ENCODE measurements at places on chromosomes 4 and X.

DNA sequence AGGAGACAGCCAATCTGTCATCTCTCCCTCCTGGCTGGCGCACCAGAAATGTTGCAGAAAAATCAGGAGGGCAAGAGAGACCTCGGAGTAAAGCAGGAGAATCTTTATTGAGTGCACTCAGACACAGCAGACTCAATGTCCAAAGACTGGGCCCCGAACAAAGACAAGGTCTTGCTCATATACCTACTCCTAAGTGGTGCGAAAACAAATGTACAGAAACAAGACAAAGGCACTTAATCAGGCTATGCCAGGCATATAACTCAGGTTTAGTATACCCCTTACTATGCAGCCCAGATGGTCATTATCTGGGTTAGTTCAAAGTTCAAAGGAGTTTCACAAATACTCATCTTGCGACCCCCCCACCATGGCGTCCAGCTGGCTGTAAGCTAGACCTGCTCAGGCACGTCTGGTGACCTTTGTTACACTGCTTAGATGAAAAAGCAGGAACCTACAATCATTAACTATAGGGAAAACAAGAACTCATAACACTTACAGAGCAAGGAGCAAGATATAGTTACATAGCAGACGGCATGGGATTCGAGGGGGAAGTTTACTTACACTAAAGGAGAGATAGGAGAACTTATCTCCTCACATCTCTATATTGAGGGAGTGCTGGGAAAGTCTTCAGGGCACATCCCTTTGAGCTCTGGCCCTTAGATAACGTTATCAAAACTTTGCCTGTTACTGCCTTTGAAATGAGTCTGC lies 27.5 kb downstream of the SULT1E1 start:
- no peak for DNase-seq

DNA sequence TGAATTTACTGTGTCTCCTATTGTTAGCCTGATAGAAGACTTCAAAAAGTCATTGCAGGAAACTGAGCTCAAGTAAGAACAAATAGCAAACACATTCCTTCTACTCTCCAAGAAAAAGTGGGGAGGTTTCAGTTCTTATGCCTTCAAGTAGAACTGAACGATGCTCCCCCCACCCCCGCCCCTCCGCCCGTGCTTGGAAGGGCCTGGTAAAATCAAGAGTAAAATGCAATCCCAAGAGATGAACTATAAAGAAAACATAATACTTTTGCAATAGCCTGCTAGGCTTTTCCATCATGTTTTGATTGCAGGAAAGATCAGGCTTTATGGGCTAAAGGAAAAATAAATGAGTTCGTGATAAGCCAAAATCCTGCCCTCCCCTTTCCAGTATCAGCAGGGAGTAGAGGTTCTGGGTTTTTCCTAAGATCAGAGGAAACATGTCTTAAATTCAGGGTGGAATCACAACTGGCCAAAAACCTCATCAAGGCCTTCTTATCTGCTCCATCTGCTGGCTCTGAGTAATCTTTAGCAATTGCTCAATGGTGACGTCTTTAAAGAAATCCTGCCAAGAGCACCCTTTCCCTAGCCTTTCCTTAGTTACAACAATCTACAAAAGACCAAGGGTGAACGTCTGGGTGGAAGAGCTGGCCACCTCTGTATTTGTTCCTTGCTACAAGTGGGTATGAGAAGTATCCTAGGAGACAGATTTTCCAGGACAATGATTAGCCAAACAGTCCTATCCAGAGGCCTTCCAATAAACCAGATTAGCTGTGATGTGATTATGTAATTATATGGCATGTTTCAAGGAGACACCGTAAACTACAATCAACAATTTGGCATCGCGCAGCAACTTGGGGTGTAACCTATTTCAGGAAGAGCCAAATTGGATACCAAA lies 66.3 kb upstream of the FAM9C start:
- DNase-seq = peak; percentile 73

- peak; percentile 11 for DNase-seq
Measured at GRCh38 chr4:111689214-111689613, 456.0 kb upstream of the FAM241A start.

GRCh38 chr4:60656171-60656570 lies 544.0 kb upstream of the ADGRL3 start:
- DNase-seq = peak; percentile 1

DNA sequence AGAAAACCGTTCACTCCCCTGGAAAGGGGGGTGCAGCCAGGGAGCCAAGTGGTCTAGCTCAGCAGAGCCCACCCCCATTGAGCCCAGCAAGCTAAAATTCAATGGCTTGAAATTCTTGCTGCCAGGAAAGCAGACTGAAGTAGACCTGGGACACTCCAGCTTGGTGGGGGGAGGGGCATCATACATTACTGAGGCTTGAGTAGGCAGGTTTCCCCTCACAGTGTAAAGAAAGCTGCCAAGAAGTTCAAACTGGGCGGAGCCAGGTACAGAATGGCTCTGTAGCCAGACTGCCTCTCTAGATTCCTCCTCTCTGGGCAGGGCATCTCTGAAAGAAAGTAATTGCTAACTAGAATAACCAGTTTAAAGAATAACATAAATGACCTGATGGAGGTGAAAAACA lies 372.3 kb upstream of the F9 start:
- DNase-seq = no peak

DNA sequence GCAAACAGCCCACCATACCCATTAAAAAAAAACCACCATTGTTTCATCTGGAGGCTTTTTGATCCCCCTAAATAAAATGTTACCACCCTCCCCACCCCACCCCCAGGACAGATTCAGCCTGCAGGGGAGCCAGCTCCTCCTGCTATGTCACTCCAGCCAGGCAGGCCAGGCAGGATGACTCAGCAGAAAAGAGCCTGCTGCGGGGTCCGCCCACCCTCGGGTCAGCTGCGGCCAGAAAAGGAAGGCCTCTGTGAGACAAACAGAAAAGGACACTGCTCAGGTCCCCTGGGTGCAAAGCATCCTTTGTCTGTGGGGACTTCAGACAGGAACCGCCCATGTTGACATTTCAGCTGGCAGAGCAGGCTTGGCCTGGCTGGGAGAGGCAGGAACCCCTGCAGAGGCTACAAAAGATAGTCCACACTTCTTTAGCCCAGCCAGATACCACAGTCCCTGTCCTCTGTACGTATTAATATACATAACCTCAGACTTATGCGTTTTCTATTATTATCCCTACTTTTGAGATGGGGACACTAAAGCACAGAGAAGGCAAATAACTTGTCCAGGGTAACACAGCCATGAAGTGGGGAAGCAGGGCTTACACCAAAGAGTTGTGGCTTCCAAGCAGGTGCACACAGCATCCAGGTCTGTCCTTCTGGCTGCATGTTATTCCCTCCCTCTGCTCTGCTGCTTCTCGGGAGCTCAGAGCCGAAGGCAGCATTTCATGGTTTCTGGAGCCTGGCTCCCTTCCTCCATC lies 147.7 kb downstream of the CPEB2 start:
- DNase-seq = peak; percentile 82

DNA sequence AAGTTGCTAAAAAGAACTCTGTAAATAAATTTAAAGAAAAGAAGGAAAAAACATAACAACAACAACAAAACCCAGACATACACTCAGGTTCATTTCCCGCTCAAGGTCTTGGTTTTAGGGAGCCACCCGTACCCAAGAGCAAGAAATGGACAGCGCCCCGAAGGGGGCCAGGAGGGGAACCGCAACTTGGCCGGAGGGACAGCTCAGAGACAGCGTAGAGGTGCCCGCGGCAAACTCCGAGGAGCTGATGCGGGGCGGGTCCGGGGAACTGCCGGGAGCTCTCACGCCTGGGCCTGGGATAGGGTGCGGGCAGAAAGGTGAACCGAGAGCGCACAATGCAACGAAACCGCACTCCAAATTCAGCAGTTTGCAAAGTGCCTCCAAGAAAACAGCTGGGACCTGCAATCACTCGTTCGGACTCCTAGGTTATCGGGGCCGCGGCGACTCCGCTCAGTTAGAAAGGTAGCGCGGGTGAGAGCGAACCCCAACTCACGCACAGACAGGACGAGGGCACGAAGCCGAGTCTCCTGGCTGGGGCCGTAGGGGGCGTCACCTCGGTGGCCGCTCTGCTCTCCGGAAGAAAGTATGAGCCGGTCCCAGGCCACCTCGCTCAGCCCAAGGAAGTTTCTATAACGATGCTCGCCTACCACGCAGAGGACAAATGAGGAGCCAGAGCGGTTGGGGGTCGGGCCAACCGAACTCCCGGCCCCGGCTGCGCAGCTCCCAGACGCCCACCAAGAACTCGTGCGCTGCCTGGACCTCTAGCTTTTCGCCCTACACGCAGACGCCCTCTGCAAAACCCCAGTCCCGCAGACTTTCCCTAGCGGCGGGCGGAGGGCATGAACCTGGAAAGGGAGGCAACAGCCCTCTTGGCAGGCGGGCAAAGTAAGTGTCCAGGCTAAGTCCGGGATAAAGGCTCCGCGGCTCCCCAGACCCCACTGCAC lies 1.4 kb downstream of the NDNF start:
- peak; percentile 68 for DNase-seq

- peak; percentile 66 for DNase-seq
Measured at GRCh38 chr4:140243278-140243753, 89.3 kb upstream of the MAML3 start.

GRCh38 chr4:142832022-142832421 lies 14.1 kb downstream of the INPP4B start:
- peak; percentile 41 for DNase-seq

- DNase-seq = no peak
Measured at GRCh38 chr4:40514497-40514951, 115.1 kb downstream of the RBM47 start.

- DNase-seq = no peak
Measured at GRCh38 chrX:114635986-114636385, 52.1 kb downstream of the HTR2C start.

GRCh38 chr4:55001538-55001937 lies 123.9 kb downstream of the KDR start:
- DNase-seq = no peak

DNA sequence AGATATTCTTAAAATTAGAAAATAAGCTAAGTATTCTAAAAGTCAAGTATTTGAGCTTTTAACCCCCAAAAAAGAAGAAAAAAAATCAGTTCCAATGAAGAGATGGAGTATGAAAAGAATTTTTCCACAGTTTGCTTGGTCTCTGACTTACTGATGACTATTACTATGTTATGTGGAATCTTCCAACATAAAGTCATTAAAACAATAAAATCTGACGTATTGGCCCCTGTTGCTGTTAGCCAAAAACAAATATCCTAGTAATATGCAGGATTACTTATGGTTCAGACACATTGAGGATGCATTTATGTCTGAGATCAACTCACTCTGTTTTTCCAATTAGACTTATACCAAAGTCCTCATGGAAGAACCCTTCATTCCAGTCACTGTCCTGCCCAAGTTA lies 517.2 kb upstream of the ADGRL3 start:
- peak; percentile 50 for DNase-seq

- no peak for DNase-seq
Measured at GRCh38 chrX:129347291-129347690, 176.0 kb downstream of the SMARCA1 start.

GRCh38 chr4:145861336-145862318 lies 77.0 kb downstream of the ZNF827 start:
- no peak for DNase-seq

GRCh38 chr4:127558088-127558487 lies 74.7 kb upstream of the INTU start:
- no peak for DNase-seq

GRCh38 chr4:76634220-76634619 lies 199.2 kb downstream of the SHROOM3 start:
- DNase-seq = no peak

DNA sequence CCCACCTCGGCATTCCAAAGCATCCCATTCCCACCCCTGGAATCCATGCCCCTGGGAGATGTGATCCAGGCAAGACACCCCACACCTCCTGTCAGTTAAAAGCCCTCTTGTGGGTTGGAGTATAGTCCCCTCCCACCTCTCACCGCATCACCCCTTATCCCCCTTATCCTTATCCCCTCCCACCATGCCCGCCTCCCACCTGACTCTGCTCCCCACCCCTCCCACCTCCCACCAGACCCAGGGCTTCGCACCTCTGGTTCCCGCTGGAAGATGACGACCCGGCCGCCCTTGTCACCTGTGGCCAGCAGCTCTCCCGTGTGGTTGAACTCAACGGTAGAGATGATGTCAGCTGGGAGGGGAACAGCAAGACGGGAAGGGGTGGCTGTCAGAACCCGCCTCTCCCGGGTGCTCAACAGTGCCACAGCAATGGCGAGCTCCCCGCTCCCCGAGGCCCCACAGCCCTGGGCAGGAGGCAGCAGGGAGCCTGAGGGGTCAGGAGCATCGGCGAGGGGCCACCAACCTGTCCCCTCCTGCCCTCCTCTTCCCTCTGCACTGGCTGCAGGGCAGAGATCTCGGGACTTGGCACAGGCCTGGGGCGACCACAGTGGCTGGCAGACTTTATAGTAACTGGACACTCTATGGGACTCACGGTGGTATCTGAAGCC lies 91.5 kb downstream of the PPP2R2C start:
- DNase-seq = no peak

DNA sequence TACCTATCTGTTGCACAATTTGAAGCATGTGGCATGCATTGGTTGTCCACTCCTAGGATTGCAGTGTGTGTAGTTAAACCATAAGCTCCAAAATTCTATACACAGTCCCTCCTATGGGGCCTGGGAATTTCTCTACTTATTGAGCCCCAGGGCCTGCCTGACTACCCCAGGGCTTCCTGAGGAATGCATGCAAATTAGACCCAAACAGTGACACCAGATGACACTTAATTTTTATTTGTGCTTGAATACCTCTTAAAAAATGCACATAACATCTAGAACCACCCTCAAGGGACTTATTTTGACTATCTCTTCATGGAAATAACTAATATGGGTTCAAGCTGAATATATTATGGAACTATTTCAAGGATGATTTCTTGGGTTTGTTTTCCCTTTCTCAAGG lies 236.4 kb downstream of the PPP1R2C start:
- DNase-seq = no peak

DNA sequence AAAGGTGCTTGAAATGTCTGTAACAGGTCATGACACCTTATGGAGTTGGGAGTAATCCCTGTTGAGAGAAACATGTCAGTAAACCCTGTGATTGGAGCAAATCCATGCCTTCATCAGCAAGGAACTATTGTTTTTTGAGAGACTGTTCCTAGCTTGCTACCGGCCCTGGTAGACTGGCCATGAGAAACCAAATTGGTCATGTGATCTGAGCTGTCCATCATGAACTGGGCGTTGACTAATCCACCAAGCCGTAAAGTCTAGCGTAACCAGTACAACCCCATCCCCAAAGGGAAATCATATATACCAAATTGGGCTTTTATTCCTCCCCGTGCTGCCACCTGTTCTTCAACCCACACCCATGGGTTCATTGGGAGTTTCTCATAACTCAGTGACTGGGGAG lies 143.7 kb downstream of the PHF8 start:
- no peak for DNase-seq

DNA sequence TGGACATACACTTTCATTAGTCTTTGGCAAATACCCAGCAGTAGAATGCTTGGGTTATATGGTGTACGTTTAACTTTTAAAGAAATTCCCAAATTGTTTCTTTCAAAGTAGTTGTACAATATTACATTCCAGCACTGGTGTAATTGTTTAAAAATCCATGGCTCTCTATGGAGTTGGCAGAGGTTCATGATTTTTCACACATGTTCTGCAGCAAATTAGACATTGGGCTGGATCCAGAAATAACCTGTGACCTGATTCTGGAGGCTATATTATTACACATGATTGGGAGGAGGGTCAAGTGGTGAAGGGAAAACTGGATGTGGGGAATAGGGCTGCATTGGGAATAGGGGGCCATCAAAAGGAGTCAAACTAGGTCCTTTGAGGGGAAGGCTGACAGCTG lies 41.9 kb downstream of the MAMLD1 start:
- no peak for DNase-seq

GRCh38 chr4:87865288-87865687 lies 32.5 kb downstream of the MEPE start:
- DNase-seq = peak; percentile 47
